ENCODE measurements at places on chromosomes 16 and 17.

GRCh38 chr17:7955414-7956227 is 23.6 kb downstream of the CNTROB start:
- no peak for DNase-seq

DNA sequence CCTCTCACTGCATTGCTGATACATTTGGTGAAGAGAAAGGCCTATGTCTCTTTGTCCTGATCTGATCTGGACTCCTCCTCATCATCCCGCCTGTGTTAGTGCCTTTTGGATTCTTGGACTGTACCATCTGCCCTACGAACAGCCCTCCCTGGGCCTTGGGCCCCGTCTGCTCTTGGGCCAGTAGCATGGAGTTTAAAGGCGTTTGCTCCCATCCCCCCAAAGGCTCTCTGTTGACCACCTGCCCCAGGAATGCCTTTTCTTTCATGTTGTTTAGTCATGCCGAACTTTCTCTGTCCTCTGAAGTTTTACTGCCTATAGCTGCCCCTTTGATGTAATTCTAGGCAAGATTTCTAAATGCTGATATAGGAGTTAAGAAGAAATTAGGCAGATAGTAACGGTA is 30.9 kb upstream of the MEAK7 start:
- DNase-seq, result no peak

GRCh38 chr17:32628271-32629044 is 141.7 kb downstream of the CDK5R1 start:
- DNase-seq, result no peak

- no peak for DNase-seq
These were observed 52.2 kb downstream of the TRARG1 start for GRCh38 chr17:1331708-1332107.

GRCh38 chr17:40550608-40551007 is 14.7 kb downstream of the CCR7 start:
- DNase-seq, result no peak

- DNase-seq, result no peak
These were observed 485.5 kb downstream of the WWOX start for GRCh38 chr16:78584991-78585390.

DNA sequence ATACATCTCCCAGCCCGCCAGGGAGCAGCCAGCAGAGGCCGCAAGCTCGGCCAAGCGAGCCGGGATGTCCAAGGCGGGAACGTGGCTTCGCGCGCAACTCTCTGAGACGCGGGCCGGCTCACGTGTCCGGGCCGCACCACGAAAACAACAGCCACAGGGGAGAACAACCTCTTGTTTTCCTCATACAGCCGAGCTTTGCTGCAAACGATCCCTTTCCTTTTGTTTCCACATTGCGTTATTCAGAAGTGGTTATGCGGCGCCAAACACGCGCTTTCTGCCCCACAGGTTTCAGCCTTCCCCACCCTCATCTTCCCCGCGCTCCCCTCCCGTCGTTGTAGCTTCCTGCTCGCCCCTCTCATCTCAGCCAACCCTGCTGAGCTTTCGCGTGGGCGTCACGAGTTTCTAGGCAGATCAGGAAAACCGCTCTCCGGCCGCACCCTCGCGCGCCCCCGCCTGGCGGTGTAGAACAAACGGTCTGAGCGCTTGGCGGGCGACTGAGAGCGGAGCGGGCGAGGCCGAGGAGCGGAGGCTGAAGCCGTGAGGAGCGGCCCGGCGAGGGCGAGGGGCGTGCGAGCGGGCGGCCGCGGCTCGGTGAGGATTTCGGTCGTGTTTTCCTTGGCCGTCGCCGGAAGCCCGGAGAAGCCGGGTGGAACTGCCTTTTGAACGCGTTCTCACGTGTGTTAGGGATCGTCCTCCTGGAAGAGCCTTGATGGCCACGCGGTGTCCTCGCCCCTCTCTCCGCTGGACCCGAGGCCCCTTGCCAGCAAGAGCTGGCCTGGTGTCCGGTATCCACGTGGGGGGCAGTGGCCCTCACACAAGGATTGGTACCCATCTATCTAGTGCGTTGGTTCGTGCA is 6.6 kb upstream of the SMARCD2 start:
- peak; percentile 95 for DNase-seq

DNA sequence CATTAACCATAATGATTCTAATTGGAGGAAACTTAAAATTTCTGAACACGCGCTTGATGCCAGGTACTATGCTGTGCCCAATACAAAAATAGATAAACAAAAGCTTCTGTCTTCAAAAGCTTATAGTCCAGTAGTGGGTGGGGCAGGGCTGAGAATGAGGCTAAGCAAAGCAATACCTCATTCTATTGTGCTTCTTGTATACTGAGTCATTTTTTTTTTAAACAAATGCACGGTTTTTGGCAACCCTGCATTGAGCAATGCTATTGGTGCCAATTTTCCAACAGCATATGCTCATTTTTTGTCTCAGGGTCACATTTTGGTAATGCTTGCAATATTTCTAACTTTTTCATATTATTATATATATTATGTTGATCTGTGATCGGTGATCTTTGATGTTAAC is 34.7 kb upstream of the HNF1B start:
- no peak for DNase-seq

GRCh38 chr16:27421961-27422740 is 20.2 kb downstream of the IL21R start:
- DNase-seq, result no peak

- DNase-seq, result no peak
These were observed 38.4 kb upstream of the IRF8 start for GRCh38 chr16:85860413-85861094.

DNA sequence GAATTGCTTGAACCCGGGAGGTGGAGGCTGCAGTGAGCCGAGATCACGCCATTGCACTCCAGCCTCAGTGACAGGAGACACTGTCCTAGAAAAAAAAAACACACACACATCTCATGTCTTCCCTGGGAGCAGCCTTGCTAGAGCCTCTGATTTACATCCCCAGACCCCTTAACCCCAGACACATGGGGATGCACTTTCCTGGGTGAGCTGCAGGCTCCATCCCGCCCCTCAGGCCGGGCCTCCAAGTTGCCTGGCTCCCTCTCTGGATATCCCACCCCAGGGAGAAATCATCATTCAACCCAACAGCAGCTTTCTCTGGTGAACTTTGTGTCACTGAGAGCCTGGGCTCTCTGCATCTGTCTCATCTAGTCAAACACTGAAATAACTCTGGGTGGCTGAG is 21.5 kb downstream of the SRL start:
- no peak for DNase-seq

GRCh38 chr16:6837722-6838121 is 494.9 kb upstream of the RBFOX1 start:
- no peak for DNase-seq

DNA sequence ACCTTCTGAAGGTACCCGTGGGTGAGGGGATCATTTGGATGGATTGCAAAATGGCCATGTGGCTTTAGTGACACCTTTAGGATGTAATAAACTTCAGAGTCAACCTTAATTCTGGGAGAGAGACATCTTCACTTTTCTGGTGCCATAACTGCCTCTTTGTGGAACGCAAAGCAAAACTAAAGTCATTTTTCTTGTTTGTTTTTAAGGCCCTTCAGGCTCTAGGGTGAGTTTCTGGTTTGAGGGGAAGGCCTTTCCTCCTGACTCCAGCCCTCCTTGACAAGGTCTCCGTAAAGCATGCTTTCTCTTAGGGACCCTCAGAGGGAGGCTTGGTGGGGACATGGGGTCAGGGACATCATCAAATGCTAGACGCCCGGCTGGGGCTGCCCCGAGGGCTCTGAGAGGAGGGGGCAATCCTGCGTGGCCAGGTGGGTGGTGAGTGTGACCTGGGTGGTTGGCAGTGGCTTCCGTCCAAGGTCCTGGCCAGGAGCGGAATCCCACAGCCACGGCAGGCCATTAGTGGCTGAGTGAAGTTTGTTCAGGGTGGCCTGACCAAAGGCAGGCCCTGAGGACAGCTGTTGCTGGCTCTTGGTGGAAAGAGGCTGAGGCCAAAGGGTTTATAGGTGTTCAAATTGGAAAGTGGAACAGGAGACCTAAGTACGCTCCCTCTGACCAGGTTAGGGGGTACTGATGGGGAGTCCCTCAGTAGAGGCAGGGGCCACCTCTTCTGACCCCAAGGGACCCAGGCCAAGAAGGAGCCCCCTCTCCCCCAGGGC is 112.2 kb downstream of the METRNL start:
- DNase-seq, result no peak

DNA sequence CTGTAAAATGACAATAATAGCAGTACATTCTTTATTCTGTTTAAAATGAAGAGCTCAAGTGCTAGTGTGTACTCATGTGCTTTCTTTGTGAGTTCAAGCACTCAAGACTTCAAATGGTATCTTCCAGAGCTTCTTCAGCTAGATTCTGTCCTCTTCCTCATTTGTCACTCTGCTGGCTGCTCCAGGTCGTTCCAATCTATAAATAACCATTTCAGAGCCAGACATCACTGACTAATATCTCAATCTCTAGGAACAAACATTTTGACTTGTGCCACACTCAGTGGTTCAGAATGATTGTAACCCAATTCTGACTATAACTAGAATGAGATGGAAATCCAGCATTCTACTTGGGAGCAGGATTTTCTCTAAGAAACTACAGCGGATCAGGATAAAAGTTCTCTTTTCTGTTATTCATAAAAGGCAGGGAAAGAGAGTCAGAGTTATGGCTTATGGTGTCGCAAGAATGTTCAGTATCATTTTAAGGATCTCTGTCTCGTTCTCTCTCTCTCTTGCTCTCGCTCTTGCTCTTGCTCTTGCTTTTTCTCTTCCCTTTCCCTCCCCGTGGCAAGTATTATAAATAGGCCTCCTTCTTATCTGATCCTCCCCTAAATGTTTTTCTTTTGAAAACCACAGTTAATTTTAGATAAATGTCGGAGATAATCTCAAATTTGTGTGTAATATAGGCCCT is 116.3 kb upstream of the MAF start:
- DNase-seq, result no peak

GRCh38 chr17:76255801-76256429 is 9.2 kb upstream of the UBALD2 start:
- DNase-seq, result no peak

GRCh38 chr17:42184713-42185620 is at the start of gene HCRT:
HCRT (minus strand) TSS chr17:42185452; CDS start chr17:42185365, 87 bp downstream.
- no peak for DNase-seq

DNA sequence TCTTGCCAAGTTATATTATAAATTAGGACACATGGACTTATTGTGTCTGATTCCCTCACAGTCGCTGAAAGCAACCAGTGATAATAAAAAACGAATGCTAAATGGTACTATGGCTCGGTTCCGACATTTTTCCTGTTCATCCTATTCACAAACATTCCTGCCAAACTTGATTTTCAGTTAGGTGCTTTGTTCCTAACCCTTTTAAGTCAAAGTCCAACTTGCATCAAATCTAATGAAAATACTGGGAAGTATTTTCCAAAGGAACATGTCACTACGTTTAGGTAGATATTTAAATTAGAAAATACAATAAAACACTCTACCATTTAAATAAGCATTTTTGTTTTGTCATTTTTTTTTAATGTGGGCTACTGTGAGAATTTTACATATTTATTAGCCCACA is 21.0 kb downstream of the SETD6 start:
- no peak for DNase-seq

GRCh38 chr17:78137392-78138203 is 7.0 kb downstream of the TMC8 start:
- no peak for DNase-seq

All from GM19239 (cell line).